ENCODE measurements at places on chromosomes 2 and 18.

- no peak for DNase-seq
These were observed 339.2 kb upstream of the EPHA4 start for GRCh38 chr2:221911321-221911720.

GRCh38 chr2:144325086-144325485, 194.8 kb downstream of the ZEB2 start:
- no peak for DNase-seq

- no peak for DNase-seq
These were observed 21.6 kb upstream of the SPATA3 start for GRCh38 chr2:230974096-230974913.

DNA sequence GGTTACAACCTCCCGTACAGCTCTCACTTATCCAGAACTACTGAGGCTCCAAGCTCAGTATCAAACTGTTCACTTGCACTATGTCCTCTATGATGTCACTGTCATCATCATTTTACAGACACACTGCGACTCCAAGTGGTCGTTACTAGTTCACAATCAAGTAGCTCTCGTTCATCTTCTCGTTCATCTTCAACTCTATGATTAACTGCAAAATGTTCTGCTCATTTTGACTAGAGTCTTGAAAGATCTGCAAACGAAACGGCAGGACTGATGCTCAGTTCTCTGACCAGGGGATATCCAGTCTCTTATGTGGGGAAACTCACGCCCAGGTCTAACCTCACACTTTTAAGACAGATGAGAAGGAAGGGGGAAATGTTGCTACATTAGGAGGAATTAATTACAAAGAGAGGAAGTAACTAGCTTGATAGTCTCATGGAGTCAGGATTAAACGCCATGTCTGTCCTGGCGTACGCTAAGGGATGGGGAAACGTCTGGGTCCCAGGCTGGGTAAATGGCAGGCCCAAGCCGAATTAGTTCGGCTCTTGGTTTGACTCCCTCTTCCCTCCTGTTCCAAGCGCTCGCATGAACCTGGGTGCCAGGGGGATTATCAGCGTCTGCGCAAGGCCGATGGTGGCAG, 794 bp upstream of the CHCHD5 start:
- no peak for DNase-seq

GRCh38 chr2:196278491-196278911, 107.1 kb upstream of the STK17B start:
- DNase-seq = no peak

GRCh38 chr18:32618546-32618945, 147.9 kb upstream of the GAREM1 start:
- no peak for DNase-seq

- no peak for DNase-seq
These were observed 61.5 kb upstream of the BOD1L2 start for GRCh38 chr18:57085371-57085770.

DNA sequence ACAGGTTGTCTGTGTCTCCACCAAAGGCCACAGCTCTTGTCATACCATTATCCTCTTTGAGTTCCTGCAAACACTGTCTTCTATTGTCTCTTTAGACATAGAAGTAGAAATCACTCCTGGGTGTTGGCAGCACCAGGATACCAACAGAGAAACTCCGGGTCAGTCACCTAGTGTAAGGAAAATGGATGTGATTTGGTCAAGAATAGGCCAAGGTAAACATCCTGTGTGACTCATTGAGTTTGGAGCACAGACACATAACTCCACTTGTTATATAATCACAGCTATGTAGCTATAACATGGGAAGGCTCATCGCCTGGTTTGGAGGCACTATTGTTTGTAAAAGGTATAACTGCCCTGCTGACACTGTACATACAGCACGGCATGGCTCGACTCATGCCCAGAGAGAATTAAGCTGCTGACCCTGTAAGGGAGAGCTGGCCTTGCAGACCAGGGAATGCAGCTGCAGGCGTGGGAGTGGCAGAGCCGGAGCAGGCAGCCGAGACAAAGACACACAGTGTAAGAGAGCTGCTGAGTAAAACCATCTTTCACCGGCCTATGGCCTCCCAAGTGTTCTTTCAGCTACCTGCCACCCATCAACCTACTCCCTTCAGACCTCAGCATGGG, 3.4 kb upstream of the TXNL1 start:
- no peak for DNase-seq

- DNase-seq = no peak
These were observed 13.8 kb downstream of the FAM210A start for GRCh38 chr18:13712400-13713131.

GRCh38 chr18:7447318-7448028, 119.6 kb upstream of the PTPRM start:
- DNase-seq = peak; percentile 95

DNA sequence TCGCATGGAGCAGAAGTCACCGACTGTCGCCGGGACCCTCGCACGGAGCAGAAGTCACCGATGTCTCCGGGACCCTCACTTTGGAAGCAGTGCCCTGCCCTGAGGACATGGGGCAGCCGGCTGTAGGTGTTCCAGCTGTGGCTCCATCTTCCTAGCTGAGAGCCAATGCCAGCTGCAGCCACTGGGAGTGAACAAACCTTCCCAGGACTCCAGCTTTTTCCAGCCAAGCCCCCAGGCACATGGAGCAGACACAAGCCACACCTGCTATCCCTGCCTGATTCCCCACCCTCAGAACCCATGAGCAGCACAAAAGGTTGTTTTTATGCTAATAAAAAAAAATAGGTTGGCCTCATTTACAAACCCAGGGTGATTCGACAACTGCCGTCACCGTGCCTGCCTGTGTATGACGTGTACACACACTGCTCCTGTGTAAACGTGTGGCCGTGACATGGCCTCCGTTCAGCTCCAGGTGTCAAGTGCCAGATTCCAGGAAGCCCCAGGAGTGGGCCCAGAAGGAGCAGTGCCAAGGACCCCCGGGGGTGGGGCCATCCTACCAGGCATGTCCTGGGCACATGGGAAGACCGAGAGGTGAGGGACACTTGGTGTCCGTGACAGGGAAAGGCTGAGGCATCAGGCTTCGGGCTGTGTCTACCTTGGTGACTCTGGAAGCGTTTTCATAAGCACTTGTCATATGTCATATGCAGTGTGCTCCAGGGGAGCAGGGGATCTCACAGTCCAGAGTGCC, 91.5 kb downstream of the EIPR1 start:
- DNase-seq = no peak

DNA sequence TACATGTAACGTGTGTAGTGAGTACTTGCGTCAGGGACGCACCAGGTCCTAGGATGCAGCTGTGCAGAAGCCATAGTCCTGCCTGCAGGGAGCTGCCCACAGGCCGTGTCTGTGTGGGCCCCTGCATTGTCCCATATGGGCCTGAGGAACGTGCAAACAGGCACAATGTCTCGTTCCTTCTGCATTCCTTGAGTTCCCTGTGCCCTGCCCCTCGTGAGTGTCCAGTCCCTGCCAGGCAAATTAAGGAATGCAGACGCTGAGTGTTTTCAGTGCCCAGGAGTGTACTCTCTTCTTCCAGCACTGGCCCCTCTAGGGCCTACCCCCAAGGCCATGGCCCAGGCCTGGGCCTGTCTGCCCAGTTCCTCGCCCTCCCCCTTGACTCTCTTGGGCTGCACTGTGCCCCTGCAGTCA, 61.8 kb downstream of the FAM168B start:
- no peak for DNase-seq

DNA sequence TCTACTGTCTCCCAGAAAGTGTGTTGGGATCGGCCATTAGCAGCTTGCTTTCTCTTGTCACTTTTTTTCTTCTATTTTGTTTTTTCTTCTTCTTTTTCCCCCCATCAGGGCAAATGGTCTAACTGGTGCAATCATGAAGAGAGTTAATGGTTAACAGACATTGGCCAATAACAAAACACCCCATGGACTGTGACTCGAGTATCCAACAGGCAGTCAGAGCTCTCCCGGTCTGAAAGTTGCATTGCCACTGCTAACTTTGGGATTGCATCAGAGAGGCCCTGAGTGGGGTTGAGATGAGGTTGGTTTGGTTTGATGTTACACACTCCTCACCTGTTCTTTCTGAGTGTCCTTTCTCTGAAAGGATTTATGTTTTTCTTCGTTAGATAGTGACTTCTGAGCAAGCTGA, 12.9 kb upstream of the SNORC start:
- DNase-seq = no peak

DNA sequence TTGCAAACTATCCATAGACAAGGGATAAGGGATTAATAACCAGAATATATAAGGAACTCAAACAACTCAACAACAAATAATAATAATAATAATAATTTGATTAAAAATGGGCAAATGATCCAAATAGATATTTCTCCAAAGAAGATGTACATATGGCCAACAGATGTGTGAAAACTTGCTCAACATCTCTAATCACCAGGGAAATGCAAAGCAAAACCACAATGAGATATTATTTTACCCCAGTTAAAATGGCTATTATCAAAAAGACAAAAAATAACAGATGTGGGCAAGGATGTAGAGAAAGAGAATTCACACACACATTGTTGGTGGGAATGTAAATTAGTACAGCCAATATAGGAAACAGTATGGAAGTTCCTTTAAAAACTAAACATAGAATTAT, 26.9 kb downstream of the DNAH7 start:
- no peak for DNase-seq

DNA sequence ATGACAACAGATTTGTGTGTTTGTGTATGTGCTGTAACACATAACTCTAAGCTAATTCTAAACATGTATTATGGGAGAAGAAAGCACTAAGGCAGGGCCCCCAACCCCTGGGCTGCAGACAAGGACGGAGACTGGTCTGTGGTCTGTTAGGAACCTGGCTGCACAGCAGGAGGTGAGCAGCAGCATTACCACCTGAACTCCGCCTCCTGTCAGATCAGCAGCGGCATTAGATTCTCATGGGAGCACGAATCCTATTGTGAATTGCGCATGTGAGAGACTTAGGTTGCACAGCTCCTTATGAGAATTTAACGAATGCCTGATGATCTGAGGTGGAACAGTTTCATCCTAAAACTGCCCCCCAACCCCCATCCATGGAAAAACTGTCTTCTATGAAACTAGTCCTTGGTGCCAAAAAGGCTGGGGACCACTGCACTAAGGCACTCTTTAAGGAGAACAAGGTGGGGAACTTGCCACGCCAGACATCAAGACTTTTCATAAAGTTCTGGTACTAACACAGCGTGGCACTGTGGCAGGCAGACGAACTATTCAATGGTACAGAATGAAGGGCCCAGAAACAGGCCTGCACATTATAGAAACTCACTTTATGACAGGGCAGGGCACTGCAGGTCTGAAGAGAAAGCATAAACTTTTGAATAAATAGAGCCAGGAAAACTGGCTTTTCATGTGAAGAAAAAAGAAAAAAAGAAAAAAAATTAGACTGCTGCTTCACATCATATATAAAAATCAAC, 14.0 kb downstream of the REEP1 start:
- peak; percentile 59 for DNase-seq

DNA sequence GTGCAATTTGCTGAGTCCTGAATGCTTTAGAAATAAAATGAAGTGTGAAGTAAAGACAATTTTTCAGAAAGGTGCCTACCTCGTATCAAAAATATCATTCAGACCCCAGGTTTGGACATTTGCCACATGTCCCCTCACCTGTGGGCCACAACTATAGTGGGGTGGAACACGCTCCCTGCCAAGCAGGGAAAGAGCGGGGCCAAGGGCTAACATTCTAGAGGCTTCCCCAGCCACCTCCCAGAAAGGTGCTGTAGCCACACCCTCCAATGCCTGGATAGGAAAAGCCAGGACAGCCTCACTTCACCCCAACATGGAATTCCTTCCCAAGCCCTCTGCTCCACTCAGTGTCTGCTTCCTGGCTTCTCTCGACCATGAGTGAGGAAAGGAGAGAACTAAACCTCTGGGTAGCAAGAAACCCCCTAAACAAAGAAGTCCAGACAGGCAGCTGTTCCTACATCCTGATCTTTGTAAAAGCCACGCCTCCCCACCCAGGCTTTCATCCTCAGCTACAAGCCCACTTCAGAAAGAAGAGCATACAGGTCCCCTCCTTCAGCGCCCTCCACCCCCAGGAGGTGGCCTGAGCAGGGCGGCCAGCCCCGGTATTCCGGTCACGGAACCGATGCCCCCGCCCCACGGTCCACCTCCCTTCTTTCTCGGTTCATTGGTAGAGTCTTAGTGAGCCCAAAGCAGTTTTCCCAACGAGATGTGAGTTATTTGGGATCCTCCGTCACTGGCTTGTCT, 2.1 kb downstream of the COL6A3 start:
- peak; percentile 11 for DNase-seq

DNA sequence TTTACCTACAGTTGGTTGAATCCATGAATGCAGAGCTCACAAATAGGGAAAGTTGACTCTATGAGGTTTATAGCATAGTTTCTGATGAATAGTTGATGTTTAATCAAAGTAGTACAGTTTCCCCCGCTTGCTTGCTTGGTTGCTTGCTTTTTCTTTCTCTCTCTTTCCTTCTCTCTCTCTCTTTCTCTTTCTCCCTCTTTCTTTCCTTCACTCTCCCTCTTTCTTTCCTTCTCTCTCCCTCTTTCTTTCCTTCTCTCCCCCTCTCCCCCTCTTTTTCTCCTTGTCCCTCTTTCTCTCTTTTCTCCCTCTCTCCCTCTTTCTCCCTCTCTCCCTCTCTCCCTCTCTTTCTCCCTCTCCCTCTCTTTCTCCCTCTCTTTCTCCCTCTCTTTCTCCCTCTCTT, 999.9 kb upstream of the CELF4 start:
- no peak for DNase-seq

- no peak for DNase-seq
These were observed 934.6 kb downstream of the SOCS6 start for GRCh38 chr18:71223486-71223885.

- no peak for DNase-seq
These were observed 69.8 kb upstream of the SCN7A start for GRCh38 chr2:166563894-166564293.

GRCh38 chr2:196783431-196784094, 15.9 kb downstream of the GTF3C3 start:
- no peak for DNase-seq

DNA sequence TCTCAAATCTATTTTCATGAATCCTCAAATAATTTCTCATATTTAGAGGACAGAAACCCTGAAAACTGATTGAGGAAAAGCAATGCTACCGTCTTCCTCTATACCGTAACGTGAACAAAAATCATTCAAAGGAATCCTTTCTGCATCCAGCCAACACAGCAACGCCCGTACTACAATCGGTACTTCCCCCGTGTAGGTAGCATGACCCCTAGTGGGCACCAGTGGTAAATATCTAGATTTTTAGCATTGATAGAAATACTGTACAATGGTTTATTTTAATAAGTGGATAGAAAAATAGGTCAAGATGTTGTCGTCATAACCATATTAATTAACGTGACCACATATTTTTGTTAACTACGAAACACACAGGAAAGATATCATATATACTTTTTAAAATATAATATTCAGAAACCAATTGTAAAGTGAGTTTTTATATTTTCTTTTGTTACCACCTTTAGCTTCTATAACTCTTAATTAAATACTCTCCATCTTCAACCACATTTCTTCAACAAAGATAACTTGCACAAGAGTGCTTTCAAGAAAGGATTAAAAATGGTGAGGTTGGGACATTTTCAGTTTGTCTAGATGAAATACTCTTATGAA, 194.1 kb downstream of the SS18 start:
- DNase-seq = peak; percentile 76

DNA sequence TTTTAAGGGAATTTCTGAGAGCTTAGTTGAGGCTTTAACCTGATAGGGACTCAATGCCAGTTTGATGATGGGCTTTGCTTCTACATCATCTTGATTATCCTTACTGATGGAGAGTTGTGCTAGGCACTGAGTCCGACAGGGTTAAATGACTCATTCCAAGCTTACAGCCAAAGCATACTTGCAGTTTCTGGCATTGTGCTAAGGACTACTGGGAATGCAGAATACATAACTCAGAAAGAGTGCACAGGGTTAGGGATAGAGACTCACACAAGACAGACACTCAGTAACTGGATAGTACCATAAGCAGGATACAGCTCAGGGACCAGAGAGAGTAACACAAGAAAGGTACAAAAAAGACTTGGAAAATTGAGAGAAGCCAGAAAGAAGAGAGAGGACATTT, 94.1 kb upstream of the SLC14A2 start:
- no peak for DNase-seq
